Stimulated activated CD4-positive, alpha-beta T cell treated with anti-CD3 and anti-CD28 coated beads, Interleukin-4, amount 100 ng/mL, for 48 hours (primary cell): ENCODE measurements at places on chromosomes 13 and 19.
A peak's percentile ranks its signal among the peaks of the same experiment; 100 is the strongest.

DNA sequence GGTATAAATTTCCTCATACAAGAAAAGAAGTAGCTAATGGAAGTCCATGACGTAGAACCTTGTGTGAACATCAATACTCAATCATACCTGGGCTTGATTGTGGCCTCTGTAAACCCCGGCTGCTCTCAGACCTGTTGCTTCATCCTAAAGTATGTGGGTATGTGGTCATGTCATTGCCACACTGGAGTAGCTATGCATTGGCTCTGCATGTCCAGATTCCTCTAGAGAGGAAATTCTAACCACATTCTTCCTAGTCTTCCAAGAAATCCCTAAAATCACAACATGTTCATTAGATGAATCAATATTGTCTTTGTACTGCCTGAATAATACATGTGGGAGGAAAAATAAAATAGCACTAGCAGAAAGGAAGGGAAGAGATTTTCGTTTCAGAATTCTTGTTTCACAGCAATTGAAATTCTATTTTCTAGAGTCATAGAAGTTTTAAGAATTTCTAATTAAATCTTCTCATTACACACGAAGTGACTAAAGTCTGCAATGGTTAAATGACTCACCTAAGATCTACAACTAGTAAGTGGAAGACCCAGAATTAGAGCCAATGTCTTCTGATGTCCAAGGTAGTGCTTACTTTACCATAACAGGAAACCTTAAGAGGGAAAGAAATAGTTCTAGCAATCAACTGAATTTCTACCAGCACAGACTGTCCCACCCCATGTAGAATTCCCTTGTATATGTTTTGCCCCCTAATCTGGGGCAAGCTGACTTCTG, 28.0 kb downstream of the RXFP2 start:
- DNase-seq, result no peak

- DNase-seq, result no peak
Observed at GRCh38 chr13:44131069-44131614, 242.5 kb upstream of the SERP2 start.

- no peak for DNase-seq
Observed at GRCh38 chr13:109788372-109789111, 2.2 kb upstream of the IRS2 start.

- no peak for DNase-seq
Observed at GRCh38 chr19:5631567-5632240, 8.8 kb downstream of the SAFB start.

- DNase-seq, result no peak
Observed at GRCh38 chr13:39876258-39876657, 220.8 kb downstream of the COG6 start.

DNA sequence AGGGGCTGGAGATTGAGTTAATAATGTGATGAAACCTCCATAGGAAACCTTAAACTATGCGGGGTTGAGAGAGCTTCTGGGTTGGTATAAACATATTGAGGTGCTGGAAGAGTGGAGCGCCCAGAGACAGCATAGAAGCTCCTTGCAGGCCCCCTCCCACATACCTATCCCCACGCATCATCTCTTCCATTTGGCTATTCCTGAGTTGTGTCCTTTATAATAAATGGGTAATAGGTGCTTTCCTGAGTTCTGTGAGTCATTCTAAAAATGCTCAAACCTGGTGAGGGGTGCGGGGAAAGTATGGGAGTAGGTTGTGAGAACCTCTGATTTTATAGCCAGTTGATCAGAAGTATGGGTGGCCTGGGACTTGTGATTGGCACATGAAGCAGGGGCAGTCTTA, 14.6 kb downstream of the CCDC122 start:
- no peak for DNase-seq

DNA sequence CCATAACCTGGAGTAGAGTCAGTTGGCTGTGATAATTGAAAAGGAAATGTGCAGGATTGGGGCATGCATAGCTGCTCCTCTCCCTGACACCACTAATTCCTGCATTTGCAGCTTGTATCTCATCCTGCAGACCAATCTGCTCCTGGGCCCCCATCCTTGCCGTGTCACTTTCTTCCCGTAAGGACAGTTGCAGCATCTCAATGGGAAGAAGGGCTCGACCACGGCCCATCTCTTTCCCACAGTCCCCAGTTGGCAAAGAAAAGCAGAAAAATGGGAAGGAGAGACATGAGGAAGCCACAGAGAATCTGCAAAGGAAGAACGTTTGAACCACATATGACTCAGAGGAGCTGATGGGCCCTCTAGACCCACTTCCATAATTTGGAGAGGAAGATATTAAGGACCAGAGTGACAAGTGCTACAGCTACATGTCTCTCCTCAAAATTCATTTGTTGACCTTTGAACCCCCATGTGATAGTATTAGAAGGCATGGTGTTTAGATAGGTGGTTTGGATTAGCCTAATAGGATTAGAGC, 1.8 kb upstream of the SIGLEC12 start:
- no peak for DNase-seq

- DNase-seq, result no peak
Observed at GRCh38 chr13:93784191-93784590, 557.6 kb downstream of the GPC6 start.

DNA sequence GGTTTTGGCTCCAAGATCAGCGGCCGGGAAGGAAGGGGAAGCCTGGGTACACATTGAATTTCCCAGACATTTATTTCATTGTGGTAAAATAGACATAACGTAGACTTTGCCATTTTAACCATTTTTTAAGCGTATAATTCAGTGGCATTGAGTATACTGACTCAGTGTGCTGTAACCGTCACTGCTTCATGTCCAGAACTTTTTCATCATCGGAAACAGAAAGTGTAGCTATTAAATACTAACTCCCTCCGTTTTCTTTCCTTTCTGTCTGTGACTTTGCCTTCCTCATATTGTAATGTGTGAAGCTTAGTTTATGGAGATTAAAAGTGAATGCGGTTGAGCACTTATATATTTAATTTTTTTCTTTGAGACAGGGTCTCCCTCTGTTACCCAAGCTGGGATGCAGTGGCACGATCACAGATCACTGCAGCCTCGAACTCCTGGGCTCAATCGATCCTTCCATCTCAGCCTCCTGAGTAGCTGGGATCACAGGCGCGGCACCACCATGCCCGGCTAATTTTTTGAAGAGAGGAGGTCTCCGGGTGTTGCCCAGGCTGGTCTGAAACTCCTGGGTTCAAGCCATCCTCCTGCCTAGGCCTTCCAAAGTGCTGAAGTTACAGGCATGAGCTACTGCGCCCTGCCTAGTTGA, 1.4 kb downstream of the HNRNPM start:
- DNase-seq, result no peak

GRCh38 chr13:53854321-53854720, 825.7 kb downstream of the OLFM4 start:
- DNase-seq, result no peak

DNA sequence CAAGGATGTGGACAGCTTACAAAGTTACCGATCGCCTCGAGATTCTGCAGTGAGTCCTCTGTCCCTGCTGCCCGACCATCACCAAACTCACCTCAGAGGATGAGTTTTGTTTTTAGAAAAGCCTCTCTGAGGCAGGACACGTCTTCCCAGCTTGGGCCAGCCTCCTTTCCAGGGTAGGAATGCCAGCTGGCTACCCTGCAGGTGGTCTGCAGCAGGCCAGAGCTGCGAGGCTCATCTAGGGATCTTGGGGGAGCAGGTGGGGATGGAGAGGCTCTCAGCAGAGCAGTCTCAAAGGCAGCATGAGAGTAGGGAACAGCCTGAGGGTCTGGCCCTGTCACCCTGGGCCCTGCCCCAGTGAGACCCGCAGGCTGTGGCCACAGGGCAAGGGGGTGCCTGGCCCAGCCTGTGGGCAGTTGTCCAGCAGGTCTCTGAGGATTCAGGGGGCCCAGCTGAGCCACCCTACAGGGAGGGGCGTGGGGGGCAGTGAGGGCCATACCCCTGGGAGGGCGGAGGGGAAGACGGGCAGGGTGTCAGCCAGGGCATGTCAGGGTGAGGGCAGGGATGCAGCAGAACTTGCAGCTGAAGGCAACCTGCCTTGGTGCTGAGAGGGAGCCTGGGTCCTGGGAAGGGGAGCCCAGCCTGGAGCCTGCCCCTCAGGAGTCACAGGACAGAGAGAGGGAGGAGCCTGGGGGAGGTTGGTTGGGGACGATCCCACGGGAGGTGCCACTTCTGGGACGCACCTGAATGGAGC, 57.3 kb upstream of the TPM4 start:
- DNase-seq, result no peak

GRCh38 chr19:12788682-12789097, 2.6 kb upstream of the JUNB start:
- DNase-seq, result no peak

DNA sequence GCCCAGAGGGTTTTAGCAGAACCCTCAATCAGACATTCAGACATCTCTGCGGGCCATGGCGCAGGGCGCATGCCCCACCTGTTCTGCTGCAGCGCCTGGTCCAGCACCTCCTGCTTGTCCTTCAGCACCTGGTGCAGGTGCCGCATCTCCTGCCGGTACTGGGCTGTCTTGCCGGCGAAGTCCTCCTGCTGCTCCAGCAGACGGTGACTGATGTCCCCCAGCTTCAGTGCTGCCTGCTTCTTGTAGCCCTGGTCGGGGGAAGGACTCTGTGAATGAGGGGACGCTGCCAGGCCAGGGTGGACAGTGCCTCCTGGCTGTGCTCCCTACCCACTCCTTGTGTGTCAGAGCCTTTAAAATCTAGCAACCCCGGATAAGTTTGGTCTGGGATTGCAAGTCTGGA, 12.2 kb upstream of the SLC7A9 start:
- no peak for DNase-seq

DNA sequence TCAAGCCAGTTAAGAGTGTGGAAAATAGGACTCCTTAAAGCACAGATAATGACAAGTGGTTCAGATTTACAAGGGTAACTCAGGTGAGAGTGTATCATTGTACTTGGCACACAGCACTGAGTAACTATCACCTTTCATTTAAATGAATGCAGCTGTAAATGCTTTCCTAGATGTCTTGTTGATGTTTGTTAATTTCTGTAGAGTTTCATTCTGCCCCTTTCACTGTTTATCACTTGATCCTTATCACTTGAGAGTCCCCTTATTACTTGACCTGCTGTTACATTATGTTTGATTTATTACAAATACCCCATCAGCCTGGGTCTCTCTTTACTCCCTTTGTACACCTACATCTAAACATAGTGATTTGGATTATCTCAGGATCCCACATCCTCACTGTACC, 38.1 kb upstream of the ZNF527 start:
- DNase-seq, result no peak

GRCh38 chr13:24683838-24684599, 3.8 kb downstream of the ATP12A start:
- peak; percentile 68 for DNase-seq

DNA sequence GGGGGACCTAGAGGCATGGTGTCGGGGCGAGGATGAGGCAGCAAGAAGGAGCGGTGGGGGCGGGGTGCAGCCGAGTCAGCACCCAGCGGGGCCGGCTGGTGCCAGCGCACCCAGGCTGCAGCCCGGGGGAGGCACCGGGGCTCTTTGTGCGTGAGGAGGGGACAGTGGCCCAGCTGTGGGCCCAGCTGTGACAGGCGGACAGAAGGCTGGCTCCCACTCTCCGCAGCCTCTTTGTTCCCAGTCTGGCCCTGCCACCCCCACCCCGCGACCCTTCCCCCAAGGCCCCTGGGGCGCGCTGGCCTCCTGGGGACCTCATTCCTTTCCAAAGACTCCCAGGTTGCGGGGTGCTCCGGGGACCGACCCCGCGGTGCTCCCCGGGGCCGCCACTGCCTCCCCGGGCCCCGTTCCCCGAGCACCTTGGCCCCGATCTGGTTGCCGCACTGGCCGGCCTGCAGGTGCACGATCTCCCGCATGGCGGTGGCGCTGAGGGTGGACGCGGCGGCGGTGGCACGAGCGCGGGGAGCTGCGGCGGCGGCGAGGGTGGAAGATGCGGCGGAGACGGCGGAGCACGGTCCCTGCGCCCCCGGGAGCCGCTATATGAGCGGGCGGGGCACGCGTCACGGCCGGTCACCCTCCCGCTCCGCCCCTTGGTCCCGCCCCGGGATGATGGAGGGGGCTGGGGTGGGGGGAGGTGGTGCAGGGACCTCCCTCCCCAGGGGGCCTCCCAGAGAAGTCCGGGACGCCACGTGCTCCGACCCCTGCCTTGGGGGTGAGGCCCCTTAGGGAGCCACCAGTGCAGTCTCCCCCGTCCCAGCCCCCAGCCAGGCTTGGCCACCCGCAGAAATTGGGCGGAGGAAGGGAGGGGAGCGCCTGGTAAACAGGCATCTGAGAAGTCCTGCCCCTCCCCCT, at the start of gene TUBB4A:
Gene TUBB4A (minus strand): TSS at position 570 of the 909 bp plus-strand sequence. CDS start 97 bp downstream, at position 473.
- no peak for DNase-seq

- no peak for DNase-seq
Observed at GRCh38 chr19:31096935-31097545, 252.2 kb downstream of the TSHZ3 start.

DNA sequence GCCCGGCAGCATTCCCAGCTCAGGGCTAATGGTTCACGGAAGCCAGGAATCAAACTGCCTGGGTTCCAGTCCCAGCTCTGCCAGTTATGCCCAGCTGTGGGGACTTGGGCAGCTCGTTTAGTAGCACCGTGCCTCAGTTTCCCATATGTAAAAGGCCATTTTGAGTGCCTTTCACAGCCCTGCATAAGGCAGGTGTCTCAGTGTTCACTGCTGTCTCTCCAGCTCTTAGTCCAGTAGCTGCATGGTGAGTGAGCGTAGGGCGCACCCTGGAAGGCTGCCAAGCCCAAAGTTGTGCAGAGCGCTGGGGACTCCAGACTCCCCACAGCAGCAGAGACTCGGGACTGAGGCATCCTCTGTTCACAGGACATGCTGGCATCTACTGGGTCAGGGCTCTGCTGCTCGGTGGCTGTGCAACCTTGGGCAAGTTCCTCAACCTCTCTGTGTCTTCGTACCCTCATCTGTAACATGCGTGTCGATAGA, 5.5 kb downstream of the RPL28 start:
- no peak for DNase-seq

DNA sequence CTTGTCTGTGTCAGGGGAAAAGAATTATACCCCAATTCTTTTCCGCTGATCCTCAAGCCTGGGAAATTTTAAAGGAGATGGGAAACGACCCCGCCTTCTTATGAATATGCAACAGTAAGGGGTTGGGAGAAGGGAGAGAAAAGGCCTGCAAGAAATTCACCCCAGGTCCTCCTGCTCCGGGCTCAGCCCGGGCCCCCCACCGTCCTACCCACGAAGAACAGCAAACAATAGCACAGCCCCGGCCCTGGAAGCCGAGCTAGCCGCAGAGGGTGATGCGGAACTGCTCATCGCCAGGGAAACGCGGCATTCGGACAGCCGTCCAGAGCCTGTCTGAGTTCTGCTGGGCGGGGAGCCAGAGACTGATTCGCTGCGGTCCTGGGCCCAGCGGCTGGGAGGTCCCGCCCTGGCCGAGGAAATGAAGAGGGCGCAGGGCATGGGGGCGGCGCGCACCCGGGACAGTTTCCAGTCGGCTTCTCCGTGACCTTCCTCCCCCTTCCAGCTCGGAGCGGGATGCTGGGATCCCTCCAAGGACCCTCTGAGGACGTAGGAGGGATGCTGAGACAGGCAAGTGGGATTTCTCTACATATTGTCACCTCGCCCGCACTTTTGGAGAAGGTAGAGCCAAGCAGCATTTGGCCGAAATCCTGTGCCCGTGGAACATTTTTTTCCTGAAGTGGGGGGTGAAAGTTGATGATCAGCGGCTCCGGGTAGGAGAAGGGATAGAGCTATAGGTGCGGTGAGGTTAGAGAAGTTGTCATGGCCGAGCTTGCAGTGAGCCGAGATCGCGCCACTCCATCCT, 82.3 kb upstream of the C1QTNF9B start:
- DNase-seq, result no peak
